ENCODE measurements at places on chromosomes 13 and 19.

GRCh38 chr13:94827566-94827965, 115.2 kb upstream of the SOX21 start:
- DNase-seq: no peak

DNA sequence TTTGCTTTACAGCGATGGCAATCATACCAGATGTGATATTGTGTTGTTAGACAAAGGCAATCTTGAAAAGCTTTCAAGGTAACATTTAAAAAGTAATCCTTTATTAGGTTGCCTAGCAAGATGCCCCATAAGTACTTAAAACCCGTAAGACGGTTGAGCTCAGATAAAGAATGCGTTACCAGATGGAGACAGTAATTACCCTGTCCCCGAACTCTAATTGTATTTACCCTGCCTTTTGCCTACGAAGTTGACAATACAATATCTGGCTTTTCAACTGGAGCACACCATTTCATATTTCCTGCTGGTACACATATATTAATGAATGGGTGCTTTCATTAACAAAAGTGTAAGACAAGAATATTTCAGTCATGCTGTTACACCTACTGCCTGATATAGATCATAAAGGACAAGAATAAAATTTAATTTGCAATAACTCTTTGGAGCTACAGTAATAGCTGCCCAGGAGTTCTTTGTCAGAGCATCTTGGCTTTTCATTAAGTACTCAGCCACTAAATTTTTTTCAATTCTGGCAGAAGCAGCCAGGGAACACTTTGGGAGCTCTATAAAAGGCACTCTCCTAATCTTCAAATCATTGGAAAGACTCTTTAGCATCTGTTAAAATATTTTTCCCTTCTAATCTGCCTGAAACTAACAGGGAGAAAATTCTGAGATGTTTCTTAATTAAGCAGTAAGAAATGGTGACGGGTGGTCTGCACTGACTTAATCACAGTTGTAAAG, 63.8 kb downstream of the DCT start:
- peak; percentile 63 for DNase-seq

DNA sequence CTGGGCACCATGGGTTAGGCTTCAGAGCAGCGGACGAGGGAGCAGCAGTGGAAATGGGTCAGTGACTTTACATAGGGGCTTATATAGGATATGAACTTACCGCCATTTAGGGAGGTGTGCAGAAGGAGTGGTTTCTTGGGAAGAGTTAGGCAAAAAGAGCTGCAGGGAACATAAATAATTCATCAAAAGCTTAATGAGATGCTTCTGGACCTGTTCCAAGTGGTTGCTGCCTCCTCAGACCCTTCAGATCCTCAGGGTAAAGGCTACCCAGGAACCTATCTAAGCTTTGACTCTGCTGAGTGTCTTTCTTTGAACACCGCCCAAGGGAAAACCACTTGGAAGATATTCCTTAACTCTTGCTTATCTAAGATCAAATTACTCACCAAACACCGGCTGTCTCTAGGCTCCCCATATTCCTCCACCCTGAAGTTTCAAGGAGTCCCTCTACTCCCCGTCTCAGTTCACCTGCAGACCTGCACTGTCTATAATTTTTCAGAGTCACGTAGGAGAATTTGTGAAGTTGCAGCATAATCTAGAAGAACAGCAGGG, at the start of gene IGFL4:
Gene IGFL4 (minus strand): TSS at position 51 of the 549 bp plus-strand sequence. CDS start 40 bp downstream, at position 11.
- peak; percentile 84 for DNase-seq

DNA sequence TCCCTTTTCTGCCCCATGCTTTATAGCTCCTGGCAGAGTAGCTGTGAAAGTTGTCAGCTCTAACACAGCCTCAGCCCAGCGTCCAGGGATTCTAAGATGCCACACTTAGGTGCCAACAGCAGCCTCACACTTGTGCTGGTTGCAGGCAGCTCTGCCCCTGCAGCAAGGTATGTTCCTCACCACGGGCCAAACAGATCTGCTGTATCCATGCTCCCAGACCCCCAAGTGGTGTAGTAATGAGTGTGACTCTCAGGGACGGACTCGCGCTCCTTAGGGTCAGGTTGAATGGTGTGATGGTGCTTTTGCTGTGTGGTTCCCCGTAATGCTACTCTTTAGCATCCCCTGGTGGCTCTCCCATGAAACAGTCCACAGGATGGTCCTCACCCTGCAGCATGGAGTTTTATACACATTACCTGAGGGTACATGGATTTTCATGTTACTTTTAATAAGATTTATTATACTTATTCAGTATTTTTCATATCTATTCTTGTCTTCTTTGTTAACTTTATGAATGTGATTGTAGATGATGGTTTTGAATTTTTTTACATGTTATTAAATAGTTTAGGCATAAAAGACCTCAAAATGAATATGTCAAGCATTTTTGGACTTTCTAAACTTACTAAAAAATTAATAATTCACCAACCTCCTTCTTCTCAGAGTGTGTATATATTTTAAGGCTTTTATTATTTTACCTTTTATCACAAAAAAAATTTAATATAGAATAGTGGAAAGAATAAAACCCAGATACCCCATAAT, 232.5 kb downstream of the SLC7A1 start:
- DNase-seq: peak; percentile 44

GRCh38 chr19:38743394-38744297, 628 bp downstream of the CAPN12 start:
- no peak for DNase-seq

DNA sequence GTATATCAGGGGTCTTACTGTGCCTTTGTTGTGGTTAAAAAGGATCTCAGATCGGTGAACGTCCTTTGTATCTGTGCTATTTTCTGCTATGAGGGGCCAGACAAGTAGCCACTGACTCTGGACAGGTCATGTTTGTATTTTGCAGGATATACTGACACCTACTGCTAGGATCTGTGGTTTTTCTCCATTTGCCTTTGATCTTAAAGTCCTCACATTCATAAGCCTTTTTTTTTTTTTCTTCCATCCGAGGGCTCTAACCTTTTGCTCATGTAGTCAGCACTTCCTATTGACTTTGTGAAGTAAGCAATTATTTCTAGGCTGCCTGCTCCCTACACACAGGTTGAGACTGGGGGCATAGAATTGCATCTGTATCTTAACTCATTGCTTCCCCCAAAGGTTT, 106.2 kb downstream of the SLITRK5 start:
- DNase-seq: no peak

DNA sequence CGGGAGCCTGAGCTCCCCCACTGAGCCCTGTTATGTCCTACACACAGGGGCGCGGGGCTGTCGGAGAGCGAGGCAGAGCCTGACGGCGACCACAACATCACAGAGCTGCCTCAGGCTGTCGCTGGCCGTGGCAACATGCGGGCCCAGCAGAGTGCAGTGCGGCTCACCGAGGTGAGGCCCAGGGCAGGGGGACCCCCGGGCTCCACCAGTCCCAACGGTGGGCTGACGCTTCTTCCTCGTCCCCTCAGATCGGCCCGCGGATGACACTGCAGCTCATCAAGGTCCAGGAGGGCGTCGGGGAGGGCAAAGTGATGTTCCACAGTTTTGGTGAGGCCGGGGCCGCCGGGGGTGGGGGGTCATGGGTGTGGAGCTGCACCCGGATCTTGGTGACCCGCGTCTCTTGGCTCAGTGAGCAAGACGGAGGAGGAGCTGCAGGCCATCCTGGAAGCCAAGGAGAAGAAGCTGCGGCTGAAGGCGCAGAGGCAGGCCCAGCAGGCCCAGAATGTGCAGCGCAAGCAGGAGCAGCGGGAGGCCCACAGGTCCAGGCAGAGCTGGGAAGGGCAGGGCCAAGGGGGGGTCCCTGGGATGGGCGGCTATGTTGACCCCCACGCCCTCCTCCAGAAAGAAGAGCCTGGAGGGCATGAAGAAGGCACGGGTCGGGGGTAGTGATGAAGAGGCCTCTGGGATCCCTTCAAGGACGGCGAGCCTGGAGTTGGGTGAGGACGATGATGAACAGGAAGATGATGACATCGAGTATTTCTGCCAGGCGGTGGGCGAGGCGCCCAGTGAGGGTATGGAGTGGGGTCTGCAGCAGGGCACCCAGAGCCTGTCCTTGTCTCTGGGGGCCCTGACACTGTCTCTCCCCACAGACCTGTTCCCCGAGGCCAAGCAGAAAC, 1.2 kb upstream of the P2RY11 start:
- DNase-seq: no peak

DNA sequence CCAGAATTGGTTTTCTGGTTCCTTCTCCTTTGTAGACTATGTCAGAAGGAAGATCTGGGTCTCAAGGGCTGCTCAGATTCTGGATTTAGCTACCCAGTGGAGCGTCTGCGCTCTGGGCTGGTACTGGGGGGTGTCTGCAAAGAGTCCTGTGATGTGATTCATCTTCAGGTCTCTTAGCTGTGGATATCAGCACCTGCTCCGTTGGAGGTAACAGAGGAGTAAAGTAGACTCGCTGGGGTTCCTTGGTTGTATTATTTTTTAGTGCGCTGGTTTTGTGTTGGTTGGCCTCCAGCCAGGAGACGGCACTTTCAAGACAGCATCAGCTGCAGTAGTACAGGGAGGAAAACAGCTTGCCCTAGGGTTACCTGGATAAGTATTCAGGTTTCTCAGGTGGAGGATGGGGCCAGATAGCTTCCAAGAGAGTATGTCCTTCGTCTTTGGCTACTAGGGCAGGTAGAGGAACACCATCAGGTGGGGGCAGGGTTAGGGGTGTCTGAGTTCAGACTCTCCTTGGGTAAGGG, 10.4 kb upstream of the KLK15 start:
- no peak for DNase-seq

Measured in NCI-H187 (cell line).